ENCODE measurements at places on chromosomes 2 and 18.

GRCh38 chr2:24930768-24931167 lies 10.7 kb upstream of the ADCY3 start:
- DNase-seq: peak; percentile 73

GRCh38 chr18:54396760-54397159 lies 39.1 kb downstream of the C18orf54 start:
- DNase-seq: no peak

DNA sequence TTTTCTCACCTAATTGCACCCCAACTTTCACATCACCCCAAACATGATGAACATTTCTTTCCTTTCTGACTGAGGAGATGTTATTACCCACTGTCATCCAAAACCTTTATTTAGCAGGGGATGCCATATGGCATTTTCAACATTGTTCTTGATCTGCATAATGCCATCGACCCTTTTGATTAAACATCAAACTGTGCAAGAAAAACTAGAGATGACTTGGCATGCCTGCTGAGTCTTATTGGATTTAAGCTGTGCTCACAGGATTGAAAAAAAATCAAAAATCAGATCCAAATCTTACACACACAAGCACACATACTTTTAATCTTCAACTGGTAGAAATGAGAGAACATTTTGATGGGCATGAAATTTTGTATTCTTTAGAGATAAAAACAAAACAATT lies 536.0 kb downstream of the TMX3 start:
- DNase-seq: no peak

GRCh38 chr2:102048465-102048864 lies 56.7 kb downstream of the IL1R2 start:
- DNase-seq: no peak

DNA sequence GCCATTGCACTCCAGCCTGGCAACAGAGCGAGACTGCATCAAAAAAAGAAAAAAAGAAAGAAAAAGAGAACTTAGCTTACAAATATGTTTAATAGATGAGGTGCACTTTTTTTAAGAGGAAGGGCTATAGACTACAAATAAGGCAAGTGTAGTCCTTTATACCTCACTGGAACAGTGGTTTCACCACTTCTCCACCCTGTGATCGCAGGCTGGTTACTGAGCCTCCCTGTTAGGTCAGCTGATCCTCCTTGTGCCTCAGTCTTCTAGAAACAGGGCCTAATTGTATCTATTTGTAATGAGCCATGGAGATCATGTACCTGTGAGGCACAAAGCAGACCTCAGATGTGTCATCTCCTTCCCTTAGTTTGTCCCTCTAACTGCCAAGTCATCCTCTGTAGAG lies 4.5 kb downstream of the CXCR2 start:
- DNase-seq: no peak

- DNase-seq: no peak
Observed at GRCh38 chr2:174002679-174003078, 37.5 kb upstream of the SP3 start.

GRCh38 chr2:72145289-72145657 lies 2.4 kb downstream of the CYP26B1 start:
- DNase-seq: no peak

GRCh38 chr2:197286805-197287595 lies 23.6 kb downstream of the ANKRD44 start:
- no peak for DNase-seq

DNA sequence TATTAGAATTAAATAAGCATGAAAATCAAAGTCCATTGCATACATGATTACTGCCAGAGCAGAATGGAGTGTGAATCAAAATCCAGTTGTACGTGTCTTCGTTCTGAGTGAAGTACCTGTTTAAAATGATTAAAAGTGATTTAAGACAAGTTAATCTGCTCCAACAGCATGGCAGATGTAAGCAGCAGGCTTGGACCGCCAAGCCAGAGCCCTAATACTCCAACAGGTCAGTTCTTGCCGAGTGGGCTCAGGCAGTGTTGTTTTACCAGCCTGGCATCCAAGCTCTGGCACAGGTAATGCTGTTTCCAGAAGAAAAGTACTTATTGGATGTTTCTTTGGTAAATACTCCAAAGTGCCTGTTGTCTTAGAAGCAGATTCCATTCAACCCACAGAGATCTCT lies 171.4 kb upstream of the EPAS1 start:
- no peak for DNase-seq

DNA sequence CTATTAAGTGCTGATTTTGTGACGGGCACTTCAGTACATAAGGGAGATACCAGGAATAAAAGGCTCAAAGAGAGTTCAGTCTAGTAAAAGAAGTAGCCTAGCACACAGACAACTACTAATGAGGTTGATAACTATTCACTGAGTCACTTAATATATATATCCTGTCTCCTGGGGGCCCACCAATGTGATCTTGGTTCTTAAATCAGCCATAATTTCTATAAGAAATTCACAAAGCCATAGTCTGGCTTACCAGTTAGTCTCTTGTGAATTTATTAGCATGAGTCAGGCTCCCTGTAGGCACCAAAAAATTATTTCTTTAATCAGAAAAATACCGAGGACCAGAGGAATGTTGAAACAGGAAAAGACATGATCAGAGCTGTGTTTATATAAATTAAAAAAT lies 10.4 kb downstream of the KCNE4 start:
- DNase-seq: no peak

DNA sequence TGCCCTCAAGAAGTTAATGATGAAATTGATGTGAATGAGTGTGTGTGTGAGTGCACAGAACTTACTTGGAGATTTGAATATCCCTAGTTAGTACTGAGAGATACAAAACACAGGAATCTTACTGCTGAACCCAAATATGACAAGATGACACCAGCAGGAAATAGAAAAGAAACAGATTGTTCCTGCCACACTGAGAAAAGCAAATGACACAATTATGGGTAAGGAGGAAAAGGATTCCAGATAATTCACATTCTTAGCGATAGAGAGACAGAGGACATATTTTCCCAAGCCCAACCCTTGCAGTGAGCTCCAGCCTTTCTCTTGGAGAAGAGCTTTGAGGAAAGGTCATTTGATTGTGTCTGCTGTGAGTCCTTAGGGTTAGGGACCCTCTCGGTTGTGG lies 105.7 kb upstream of the SMIM21 start:
- no peak for DNase-seq

GRCh38 chr18:23337599-23338444 lies 115.3 kb upstream of the RIOK3 start:
- no peak for DNase-seq

DNA sequence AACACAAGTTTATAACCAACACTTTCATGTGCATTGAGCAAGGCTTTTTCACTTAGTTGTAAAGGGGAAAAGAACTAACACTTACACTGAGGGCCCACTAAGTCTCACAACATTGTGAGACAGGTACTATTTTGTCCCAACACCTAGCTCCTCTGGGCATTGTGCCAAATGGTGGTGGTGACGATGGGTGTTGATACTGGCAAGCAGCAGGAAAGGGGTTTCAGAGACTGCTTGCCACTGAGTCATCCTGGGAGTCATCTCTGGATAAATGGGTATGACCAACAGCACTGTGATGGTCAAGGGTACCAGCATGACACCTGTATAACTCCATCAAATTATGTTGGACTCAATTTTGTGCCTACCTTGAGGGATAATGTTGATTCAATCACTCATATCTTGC lies 138.8 kb upstream of the ITGA6 start:
- no peak for DNase-seq

DNA sequence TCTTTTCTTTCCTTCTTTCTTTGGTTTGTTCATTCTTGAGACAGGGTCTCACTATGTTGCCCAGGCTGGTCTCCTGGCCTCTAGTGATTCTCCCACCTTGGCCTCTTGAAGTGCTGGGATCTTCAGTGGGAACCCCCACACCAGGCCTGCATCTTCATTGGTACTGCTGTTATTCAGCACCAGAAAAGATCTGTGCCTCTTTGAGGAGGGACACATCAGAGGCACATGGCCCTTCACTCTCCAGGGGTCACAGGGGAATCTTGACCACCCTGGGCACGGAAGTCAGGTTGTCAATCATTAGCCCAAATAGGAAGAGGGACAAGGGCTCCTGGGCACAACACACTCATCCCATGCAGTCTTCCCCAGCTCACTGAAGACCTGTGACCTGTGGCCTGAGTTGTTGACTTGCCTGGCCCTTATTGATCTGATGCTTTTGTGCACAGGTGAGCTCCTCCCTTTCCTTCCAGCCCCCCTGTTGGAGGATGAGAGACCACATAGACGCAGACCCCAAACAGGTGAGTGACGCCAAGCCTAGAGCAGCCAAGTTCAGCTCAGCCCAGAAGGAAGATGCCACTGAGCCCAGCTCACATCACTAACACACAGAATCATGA lies 33.0 kb upstream of the ODC1 start:
- no peak for DNase-seq

All from activated CD8-positive, alpha-beta memory T cell treated with anti-CD3 and anti-CD28 coated beads for 24 hours (primary cell).